ENCODE measurements at places on chromosomes 5 and 9.

DNA sequence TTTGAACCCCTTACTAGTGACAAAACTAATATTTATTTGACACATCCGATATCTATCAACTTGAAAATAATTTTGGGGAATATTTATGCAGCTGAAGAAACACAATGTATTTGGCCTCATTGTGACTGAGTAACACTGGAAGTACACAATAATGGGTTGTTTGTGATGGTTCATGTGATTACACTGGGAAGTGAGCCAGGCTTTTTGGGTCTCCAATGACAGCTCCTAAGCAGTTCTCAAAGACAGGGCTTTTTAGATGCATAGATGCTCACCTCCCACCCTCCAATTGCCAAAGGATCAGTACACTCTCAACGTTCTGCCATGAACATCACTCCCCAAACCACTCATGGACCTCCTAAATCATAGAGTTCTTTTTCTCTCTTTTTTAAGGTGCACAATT is 170.0 kb downstream of the SLC24A2 start:
- peak; percentile 47 for DNase-seq

DNA sequence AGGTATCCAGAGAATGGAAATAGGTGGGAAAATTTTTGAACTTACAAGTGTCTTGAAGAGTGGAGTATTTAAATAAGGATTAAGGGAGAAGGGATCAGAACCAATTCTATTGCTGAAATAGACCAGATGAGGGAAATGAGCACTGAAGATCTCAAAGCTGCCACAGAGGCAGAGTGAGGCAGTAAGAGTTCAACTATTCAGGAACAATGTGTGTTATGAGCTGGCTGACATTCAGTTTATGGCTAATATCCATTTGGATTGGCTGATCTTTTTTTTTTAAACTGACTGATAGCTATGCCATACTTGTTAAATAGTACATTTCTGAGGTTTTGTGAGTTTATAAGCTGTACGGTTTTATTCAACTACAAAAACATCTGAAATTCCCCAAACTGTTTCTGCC is 95.3 kb upstream of the GNA14 start:
- DNase-seq: no peak

DNA sequence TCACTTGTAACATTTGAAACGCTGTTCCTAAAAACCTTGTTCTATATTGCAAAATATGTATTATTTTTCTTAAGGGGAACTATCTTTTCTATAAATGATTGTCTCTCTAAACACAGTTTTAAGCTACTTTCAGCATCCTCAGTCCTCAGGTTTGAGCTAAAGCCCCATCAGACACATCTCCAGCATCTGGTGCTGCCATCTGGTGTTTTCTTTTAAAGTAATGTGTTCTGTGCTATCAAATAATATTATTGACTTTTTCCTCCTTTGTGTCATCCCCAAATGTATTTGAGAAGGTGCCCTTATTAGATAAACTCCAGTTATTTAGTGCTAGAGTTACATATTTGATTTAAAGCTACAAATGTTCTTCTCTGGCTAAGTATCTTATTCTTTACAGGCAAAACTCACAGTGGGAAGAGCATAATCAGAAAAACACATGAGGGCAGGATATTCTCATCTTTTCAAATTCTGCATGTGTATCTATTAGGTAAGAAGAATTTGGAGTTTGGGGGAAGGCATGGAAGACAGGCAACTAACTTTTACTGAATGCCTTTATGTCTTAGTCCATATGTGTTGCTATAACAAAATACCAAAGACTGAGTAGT is 27.5 kb downstream of the ZNF474 start:
- DNase-seq: peak; percentile 81

- DNase-seq: peak; percentile 70
These were observed 406.9 kb upstream of the ACTBL2 start for GRCh38 chr5:57889558-57889957.

DNA sequence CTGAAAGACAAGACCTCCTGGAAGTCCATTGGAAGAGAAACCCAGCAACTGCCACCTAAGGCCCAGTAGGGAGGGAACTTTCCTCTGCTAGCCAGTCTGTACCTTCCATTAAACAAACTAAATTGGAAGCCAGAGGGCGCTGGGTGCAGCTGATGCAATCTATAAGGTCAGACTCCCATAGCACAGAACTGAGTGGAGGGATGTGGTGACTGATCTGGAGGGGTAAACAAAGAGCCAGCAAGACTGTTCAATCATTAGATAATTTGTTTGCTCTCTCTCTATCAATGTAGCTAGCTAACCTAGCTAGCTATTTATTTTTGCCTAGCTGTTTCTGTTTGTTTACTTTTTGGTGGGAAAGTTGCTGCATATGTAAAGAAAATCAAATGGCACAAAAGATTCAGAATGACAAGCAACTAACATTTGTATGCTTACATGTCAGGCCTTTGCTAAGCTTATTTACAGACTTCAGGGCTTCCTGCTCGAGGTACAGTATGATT is 291.8 kb upstream of the DAB2 start:
- peak; percentile 34 for DNase-seq

- DNase-seq: no peak
These were observed 92.7 kb downstream of the GIN1 start for GRCh38 chr5:103027267-103027666.

DNA sequence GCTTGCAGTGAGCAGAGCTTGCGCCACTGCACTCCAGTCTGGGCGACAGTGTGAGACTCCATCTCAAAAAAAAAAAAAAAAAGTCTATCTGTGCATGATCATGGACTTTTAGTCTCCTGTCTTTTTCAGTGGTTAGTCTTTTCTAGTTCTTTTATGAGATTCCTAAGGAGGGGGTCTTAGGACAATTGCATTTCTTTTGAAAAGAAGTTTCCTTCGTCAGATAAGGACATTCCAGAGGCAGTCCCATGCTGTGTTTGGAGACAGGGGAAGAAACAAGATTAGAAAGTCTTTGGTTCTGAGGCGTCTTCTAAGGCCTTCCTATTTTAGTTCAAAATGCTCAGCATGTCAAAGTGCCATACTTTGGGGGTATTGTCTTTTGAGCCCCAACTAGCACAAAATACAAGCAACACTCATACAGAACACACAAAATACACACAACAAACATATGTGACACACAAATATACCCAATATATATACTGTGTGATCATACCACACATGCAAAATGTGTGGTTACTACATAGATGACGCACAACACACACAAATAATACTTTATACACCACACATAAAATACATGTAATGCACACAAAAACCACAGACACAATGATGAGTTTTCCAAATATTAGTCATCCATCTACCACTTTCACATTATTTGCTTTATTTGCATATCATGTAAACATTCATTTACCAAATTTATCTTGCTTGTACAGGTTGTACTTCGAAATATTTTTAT is 394.5 kb downstream of the SPATA31D1 start:
- no peak for DNase-seq

DNA sequence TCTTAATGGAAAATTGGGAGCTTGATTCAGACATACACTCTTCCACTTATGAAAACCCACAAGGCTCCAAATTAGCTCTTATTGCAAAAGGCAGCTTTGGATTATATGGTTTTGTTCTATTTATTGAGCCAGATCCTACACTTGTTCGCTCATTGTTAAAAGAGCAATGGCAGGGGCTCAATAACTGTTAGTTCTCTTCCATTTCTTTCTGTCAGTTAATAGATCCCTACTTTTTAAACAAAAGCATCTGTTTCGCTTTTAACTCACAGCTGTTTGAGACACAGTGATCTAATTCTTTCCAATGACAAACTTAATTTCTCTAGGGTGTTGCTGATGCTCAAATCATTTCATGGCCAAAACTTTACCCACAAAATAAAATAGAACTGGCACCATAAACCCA is 11.7 kb downstream of the C5 start:
- no peak for DNase-seq

DNA sequence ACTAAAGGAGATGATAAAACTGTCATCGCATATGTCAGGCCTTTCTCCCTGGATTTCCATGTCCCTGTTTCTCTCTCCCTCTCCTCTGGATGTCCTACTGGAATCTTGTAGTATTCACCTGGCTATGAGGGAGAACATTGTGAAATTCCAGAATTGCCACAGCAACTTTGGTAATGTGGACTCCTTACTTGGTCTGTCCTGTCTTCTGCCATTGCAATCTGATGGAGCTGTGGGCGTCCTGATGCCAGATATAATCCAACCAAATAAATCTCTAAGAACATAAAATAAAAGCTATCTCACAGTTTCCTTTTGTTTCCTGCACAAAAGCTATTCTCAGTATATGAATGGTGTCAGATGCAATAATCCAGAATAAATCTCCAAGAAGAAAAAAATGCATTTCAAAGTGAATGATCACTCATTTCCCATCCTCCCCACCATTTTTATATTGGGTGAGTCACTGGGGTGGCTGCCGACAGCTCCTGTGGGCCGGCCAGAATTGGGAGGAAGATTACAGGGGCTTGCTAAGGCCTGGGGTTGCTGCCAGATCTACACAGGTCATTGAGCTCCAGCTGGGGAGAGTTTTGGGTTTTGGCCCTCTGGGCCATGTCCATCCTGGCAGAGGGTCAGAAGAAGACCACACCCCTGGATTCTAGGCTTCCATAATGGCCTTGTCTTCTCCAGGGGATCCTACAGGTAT is 160.7 kb upstream of the PITX1 start:
- no peak for DNase-seq

DNA sequence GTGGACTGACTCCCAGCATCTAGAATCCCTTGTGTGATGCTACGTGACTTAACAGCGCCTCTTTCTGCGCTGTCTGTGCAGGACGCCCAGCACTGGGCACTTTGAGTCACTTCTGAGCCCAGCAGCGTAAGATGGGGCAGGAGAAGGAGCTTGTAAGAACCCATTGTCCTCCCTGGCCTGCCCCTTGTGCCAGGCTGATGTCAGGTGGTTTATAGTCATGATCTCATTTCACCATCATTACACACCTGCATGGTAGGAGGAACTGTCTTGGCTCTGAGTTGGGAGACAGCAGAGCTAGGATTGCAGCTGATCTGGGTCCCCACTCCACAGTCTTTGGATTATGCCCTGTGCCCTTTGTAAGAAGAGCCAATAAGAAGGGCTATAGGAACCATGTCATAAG is 12.2 kb downstream of the ERGIC1 start:
- no peak for DNase-seq

GRCh38 chr5:83924171-83924570 is 203.5 kb upstream of the HAPLN1 start:
- no peak for DNase-seq

DNA sequence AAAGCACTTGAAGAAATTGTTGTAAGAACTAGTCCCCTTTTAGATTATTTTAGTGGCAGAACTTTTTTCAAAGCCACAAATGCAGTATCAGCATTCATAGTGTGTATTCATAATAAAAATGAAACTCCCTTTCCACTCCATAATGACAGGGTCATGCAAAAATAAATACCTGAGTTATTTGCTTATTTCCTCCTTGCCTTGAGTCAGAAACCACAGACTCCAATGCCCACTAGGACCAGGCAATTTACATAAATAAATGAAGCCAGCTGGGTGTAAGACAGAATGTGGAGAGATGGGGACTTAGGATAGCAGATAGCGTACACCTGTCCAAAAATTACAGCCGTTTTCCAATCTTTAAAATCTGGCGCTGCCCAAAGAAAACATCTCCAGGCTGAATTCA is 417.8 kb downstream of the TMEM161B start:
- DNase-seq: peak; percentile 97

DNA sequence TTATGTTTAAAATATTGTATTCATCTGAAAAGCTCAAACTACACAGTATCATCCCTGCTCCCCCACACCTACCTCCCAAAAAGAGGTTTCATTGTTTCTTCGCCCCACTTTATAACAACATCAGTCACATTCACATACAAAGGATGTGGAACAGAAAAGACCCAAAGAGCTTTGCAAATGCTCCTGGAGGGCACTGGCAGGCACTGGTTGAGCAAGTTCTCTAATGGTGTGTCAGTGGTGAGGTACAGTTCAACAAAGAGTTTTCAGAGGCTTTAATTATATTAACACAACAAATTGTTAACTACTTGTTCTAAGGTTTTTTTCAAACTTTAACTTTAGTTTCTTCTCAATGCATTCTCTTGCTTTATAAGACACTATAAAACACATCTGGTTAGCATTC is 54.1 kb upstream of the ECM2 start:
- no peak for DNase-seq

- no peak for DNase-seq
These were observed 73.4 kb upstream of the ASS1 start for GRCh38 chr9:130371196-130371966.

- no peak for DNase-seq
These were observed 23.3 kb downstream of the FAM81B start for GRCh38 chr5:95414451-95414850.

DNA sequence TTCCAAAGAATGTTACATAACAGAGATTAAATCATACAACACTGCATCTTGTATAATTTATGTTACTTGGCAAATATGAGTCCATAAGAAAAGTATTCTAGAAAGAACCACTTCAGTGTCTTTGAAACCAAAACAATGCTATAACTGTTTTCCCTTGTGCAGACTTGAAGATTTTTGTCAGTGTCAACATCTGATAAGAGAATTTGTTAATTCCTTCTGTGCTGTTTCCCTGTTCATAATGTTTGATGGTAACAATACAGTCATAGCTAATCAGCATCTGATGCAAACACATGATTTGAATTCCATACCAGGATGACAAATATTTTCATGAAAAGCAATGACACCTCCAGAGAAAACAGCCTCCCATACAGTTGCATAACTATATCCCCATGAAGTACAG is 306.8 kb downstream of the SEMA5A start:
- no peak for DNase-seq

- peak; percentile 97 for DNase-seq
These were observed 71.4 kb downstream of the SERINC5 start for GRCh38 chr5:80184235-80185023.

DNA sequence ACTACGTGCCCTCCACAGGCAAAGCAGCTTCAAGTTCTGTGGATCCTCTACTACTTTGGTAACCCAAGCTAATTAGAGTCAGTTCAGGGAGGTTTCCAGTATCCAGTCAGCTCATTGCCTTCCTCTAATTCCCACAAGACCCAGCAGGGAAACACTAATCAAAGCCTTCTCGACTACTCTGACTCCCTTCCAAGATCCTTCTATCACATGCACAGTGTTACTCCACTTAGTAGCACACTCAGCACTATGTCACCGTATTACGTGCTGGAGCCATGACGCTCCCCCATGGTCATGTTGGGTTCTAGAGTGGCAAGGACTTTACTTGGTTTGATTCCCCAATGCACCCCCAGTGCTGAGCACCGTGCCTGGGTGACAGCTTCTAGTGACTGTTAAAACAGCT is 53.0 kb downstream of the DCP2 start:
- DNase-seq: no peak

GRCh38 chr9:4068449-4068848 is 231.4 kb downstream of the GLIS3 start:
- no peak for DNase-seq

- DNase-seq: peak; percentile 84
These were observed 536 bp downstream of the FEM1C start for GRCh38 chr5:115544043-115544435.
